LHCN-M2 (cell line): ENCODE measurements at places on chromosomes 12 and 14. TPM values are rescaled to one million over a fixed set of nuclear protein-coding genes. Genes with fewer than 3 reads are reported as not detected.

- no peak for DNase-seq
These were observed 1162.1 kb downstream of the VRK1 start for GRCh38 chr14:97959251-97959650.

GRCh38 chr12:6460751-6461371, 9.0 kb downstream of the TAPBPL start:
- DNase-seq: no peak

DNA sequence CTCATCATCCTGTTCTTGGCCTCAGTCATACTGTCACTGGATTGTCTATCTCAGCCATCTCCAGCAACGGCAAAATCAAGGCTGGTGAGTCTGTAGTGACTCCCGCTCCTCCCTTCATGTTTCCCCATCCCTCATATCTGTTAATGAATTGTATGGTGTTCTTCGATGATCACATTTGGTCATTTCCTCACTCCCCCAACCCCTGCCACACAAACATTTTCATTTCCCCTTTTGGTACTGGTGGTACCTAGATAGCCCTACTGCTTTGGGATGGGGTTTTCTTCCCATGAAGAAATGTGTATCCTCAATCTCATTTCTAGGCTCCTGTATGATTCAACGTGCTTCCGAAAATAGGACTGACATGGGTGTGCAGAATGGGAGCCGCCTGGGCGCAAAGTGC, 2.7 kb upstream of the KLHL33 start:
- no peak for DNase-seq

DNA sequence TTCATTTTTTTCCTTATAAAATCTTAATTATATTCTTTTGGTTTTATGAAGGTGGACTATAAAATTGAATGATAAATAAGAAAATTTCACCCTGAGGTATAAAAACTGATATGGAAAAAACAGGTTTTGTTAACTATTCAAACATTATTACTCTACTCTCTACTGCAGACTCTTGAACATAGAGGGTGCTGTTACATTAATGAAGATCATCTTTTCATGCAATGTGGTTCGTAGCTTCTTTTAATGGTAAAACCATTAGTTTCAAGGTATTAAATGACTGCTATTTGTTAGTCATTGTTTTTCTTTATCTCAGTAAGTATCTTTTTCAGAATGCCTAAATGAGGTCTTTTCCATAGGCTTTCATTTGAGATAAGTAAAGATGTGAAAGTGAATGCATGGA, 510.4 kb downstream of the SLC16A7 start:
- DNase-seq: peak; percentile 45

GRCh38 chr12:53365245-53365904, 14.6 kb upstream of the SP1 start:
- DNase-seq: no peak

- DNase-seq: no peak
These were observed 1.8 kb upstream of the EVL start for GRCh38 chr14:100063314-100063941.

GRCh38 chr12:45697371-45697770, 32.1 kb upstream of the ARID2 start:
- no peak for DNase-seq

- DNase-seq: no peak
These were observed 56.1 kb downstream of the DAAM1 start for GRCh38 chr14:59244581-59244980.

DNA sequence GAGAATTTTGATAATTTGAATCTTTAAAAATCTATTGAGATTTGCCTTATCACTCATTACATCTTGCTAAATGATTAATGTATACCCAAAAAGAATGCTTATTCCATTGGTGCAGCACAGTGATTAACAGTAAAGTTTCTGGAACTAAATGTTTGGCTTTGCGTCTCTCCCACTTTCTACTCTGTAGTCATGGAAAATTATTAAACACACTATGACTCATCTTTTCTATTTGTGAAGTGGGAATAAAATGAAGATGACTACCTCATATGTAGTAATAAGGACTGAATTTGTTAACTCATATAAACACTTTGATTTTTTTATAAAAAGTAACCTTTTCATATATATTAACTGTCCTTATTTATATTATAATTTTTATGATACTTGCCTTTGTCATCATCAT, 118.1 kb downstream of the RERGL start:
- DNase-seq: peak; percentile 43

DNA sequence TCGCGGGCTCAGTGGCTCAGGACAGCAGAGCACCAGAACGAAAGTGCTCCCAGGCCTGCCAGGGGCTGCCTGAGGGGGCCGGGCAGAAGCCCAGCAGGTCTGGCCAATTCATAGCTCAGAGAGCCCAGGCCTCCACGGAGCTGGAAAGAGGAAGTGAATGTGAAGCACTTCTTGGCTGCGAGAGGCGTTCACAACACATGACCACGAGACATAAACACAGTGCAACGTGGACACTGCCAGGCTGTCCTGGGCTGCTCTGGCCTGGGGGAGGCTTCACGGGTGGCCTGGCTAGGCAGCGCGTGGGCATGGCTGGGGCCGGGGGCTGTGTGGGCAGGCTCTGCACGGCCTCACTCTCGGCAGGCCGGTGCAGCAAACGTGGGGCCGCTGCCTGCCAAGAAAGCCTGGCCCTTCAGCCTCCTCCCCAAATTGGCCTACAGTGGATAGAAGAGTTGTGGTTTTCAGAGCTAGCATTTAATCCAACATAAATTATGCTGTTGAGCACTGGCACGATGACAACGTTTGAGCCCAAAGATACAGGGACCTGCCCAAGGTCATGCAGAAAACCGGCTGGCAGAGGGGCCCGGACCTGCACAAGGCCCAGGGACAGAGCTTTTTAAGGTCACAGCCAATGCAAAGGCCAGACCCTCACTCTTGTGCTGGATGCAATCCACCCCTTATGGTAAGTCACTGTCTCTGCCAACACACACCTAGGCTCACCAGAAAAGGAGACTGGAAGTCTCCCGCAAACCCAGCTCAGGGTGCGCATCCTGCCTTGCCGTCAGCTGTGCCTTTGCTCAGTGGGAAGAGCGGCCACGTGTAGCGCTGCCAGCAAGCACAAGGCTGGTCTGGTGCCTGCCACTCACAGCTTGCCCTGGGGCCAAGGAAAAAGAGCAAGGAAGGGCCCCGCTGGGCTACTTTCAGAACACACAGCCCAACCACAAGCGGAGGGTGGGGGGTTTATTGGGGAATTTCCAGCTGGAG, 8.6 kb downstream of the SLC25A29 start:
- DNase-seq: no peak

DNA sequence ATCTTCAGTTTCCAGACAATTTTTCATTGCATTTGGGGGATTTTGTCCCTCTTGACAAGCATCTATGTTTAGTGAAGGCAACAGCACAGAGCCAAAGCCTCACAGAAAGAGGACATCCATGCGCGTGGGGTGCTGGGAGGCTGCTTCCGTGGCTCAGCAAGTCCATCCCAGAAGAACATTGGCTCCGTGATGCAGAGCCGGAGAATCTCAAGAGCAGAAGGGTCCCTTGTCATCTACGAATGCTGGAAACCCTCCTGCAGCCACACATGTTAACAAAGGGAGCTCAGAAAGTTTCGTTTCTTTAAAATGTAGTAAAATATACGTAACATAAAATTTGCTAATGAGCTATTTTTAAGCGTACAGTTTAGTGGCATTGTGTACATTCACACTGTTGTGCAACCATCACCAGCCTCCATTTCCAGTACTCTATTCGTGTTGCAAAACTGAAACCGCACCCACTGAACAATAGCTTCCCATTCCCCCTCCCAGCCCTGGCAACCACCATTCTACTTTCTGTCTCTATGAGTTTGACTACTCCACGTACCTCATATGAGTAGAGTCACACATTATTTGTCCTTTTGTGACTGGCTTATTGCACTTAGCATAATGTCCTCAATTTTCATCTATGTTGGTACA, 185.9 kb downstream of the TTC7B start:
- DNase-seq: no peak

- DNase-seq: no peak
These were observed 81.0 kb downstream of the ETV6 start for GRCh38 chr12:11730299-11731041.

GRCh38 chr12:107662484-107662883, 23.1 kb upstream of the PWP1 start:
- no peak for DNase-seq

DNA sequence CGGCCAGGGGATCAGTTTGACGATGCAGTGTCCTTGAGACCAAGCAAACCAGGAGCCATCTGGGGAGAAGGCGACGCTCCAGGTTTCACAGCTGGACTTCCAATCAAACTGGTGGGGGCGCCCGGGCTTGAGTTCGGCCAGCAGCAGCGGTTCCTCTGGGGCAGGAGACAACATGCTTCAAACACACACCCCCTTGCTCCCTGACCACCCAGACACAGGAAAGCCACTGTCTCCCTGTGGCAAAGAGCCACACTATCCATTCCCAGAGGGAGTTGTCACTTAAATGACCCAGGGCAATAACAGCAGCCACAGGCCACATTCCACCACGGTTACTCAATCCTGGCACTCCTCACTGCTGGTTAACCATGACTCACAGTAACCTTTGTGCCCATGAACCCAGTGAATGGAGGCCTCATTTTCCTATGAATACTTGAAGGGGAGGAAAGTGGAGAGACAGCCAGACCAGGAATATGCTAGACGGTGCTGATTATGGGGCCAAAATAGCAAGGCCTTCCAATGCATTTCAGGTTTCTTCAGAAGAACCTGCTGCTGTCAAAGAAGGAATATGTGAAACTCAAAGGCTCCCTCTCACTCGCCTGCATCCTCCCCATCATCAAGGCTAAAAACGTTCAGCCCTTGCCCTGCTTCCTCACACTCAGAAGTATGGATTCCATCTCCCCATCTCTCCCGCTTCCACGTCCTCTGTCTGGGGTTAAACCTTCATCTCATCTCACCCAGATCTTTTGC, 8.5 kb downstream of the WSB2 start:
- peak; percentile 97 for DNase-seq

DNA sequence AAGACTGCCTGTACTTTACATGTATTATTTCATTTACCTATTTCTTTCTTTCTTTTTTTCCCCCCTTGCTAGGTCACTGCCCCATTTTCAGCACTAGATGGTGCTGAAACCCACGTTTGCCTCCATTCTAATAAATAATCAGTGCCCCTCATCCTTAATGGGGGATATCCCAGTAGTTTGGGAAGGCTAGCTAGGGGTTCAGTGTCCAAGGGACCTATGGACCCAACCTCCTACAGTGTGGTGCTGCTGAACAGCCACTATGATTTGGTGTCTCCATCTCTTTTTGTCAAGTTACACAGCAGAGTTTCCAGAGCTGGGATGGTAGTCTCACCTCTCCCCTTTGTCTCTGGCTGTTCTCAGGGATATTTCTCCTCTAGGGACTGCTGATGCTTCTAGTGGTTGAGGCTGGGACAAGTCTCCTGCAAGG, 6.5 kb upstream of the HCFC2 start:
- peak; percentile 29 for DNase-seq

DNA sequence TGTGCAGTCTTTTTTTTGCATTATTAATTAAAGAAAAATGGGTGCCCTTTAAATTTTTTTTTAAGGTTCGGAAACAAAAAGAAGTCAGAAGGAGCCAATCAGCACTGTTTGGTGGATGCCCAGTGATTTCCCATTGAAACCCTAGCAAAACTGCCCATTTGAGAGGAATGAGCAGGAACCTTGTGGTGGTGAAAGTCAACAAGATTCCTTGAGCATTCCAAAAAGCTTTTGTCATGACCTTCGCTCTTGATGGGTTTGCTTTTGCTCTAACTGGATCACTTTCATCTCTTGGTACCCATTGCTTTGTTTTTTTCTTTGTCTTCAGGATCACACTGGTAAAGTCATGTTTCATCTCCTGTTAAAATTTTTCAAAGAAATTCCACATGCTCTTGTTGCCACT, 54.1 kb downstream of the ADIPOR2 start:
- DNase-seq: no peak

- no peak for DNase-seq
These were observed 82.4 kb downstream of the ZFC3H1 start for GRCh38 chr12:71581206-71581605.

DNA sequence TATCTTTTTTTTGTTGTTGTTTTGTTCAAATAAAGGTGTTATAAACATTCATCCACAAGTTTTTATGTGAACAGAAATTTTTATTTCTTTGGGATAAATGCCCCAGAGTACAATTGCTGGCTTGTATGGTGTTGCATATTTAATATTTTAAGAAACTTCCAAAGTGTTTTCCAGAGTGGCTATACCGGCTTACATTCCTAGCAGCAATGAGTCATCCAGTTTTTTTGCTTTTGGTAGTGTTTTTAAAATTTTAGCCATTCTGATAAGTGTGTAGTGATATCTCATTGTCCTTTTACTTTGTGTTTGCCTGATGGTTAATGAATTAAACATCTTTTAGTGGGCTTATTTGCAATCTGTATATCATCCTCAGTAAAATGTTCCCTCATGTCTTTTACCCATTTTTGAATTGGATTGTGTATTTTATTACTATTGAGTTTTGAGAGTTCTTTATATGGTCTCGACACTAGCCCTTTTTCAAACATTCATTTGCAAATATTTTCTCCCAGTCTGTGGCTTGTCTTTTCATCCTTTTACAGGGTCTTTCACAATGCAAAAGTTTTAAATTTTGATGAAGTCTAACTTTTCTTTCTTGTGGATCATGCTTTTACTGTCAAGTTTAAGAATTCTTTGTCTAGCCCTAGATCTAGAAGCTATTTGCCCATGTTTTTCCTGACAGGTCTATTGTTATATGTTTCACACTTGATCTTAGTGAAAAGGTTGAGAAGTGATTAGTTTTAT, 29.5 kb downstream of the PPP4R4 start:
- DNase-seq: no peak

DNA sequence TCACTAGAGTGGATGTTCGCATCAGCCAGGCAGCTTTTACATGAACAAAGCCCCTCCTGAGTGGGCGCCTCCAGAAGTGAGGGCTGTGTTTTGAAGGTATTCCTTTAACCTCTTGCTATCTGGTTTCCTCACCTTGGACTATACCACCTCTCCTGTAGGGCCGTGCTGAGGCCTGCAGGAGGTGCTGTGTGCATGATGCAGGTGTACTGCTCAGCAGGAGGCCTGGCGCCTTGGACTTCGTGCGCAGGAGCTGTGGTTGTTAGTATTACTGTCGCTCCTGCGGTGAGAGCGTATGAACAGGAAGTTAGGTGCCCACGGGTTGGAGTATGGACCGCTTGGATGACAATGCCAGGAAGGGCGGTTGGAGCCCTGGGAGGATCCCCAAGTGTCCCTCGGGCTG, 130.7 kb downstream of the TSPAN9 start:
- no peak for DNase-seq

- DNase-seq: no peak
These were observed 31.1 kb upstream of the TMX1 start for GRCh38 chr14:51208982-51209381.

DNA sequence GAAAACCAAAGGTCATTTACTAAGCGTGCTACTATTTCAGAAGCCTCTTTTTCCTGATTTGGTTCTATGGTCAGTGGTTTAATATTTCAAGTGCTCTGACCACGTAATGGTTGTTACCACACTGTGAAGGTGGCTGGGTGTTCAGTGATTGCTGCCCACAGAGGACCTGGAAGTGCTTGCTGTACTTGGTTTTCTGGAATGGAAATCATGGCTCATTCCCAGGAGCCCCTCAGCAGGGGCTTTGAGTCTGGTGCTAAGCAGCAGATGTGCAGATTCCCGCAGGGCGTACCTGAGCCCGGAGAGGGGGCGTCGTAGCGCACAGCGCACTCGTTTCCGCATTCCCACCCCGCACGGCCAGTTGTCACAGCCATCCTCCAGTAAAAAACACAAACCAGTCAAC, 50.5 kb downstream of the TRAF3 start:
- no peak for DNase-seq

Gene FOXN4
- not detected in 2 replicates for total RNA-seq

Gene MAP3K9
- total RNA-seq: 0.38 and 0.75 TPM in 2 replicates

Gene SSTR1
- 6.9 and 7.7 TPM in 2 replicates for total RNA-seq

Gene SOS2
- total RNA-seq: 21.1 and 23.0 TPM in 2 replicates

Gene RAB15
- 17.6 and 23.1 TPM in 2 replicates for total RNA-seq

Gene VASH1
- 0.90 and 1.8 TPM in 2 replicates for total RNA-seq

Gene IL26
- not detected in 2 replicates for total RNA-seq

Gene KRT78
- not detected in 2 replicates for total RNA-seq

Gene ENDOU
- total RNA-seq: 0.51 and 0.63 TPM in 2 replicates

Gene FSCB
- total RNA-seq: not detected in 2 replicates

Gene TRHDE
- total RNA-seq: not detected in 2 replicates
